BJ (cell line): ENCODE measurements at places on chromosomes 16 and 17. TPM values are rescaled to one million over a fixed set of nuclear protein-coding genes. Genes with fewer than 3 reads are reported as not detected.

FBXL16 gene
- polyA plus RNA-seq: 0.32 and 0.67 TPM in 2 replicates

CNTNAP4 gene
- not detected in 2 replicates for polyA plus RNA-seq

DNA sequence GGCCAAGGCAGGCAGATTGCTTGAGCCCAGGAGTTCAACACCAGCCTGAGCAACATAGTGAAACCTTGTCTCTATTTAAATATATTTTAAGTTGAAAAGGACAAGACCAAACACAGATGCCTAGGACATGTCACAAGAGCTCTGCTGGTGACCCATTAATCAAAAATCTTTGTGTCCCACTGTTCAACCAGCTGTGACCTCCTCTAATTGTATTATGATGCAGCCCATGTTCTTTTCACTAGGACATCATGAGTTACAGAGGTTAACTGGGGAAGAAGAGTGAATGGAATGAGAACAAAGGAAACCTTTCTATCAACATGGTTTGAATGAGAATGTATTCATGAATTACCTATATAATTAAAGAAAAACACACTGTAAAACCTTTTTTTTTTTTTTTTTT lies 7.0 kb downstream of the EFTUD2 start:
- DNase-seq: no peak

- DNase-seq: no peak
These were observed 312.2 kb downstream of the BCAS3 start for GRCh38 chr17:60989846-60990245.

DNA sequence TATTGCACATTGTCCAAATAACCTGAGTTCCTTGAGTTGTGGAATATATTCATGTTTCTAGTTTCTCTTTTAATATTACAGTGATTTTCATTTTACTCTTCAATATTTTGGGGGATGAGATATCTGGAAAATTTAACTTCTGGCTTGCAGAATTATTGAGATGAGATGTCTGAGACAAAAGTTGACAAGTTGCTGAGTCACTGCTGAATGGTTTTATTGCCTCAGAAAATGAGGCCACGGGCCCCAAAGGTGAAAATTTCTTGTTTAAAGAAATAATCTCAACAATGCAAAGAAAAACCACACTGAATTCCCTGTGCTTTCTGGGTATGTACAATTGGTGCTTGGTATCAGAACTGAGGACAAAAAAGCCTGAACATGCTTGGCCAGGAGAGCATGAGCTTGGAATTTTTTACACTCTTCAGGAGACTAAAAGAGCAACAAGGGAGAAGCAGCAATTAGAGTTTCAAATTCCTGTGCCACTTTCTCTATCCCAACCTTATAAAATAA lies 129.2 kb upstream of the TOM1L1 start:
- no peak for DNase-seq

DNA sequence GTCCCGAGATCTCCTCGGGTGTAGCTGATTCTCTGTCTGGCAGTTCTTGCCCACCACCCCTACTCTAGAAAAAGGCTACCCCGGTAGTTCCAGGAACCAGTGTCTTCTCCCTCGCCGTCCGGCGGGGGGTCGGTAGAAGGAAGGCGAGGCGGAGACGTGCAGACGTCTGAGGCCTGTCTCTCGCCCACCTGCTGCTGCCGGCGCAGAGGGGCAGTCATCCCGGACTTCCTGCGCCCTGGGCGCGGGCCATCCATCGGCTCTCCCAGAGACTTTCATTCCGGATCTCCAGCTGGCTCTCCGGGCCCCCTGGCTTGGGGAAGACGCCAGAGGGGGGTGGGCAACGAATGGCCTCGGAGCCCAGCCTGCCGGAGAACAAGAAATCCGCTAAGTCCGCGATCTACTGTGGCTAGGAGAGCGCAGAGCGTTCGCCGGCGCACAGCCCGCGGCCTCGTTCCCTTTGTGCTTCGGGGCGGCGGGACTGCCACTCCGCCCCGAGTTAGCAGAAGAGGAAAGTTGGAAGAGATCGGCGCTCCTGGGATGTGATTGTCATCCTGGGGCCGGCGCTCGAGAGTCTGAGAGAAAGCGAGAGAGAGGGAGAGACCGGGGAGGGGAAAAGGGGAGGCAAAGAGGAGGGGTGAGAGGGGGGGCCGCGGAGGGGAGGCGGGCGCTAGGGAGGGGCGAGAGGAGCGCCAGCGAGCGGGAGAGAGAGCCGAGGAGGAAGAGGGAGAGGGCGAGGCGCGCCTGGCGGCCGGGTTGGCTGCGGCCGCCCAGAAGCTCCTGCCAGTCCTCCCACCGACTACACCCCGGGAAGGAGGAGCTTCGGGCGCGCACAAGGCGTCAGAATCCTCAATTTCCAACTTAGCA lies at the start of gene IRX5:
Gene IRX5, plus strand, starts transcription at position 861 of the 864 bp plus-strand sequence. CDS start 334 bp downstream, outside the sequence.
- DNase-seq: peak; percentile 82
